ENCODE measurements at places on chromosomes 7 and 10. TPM values are rescaled to one million over a fixed set of nuclear protein-coding genes. Genes with fewer than 3 reads are reported as not detected.

NPC1L1 gene
- total RNA-seq, result not detected

MMP21 gene
- total RNA-seq, result not detected

HMX2 gene
- not detected for total RNA-seq

LRRC17 gene
- total RNA-seq, result 4.9 TPM

OR9A4 gene
- total RNA-seq, result not detected

ADAP1 gene
- total RNA-seq, result 0.16 TPM

SFTPA2 gene
- total RNA-seq, result not detected

OPN1SW gene
- not detected for total RNA-seq

NKX2-3 gene
- total RNA-seq, result not detected

MICU1 gene
- 94.1 TPM for total RNA-seq

WNT2 gene
- 7.5 TPM for total RNA-seq

RBM20 gene
- total RNA-seq, result 0.12 TPM

ZC3HAV1L gene
- 20.3 TPM for total RNA-seq

Data from hair follicle dermal papilla cell (primary cell).